ENCODE measurements at places on chromosomes 16 and 17.

- no peak for DNase-seq
Measured at GRCh38 chr17:78997881-78998280, 11.7 kb downstream of the CANT1 start.

- DNase-seq: no peak
Measured at GRCh38 chr16:27746076-27746855, 196.3 kb downstream of the KATNIP start.

- no peak for DNase-seq
Measured at GRCh38 chr17:76122431-76123190, 18.4 kb downstream of the FOXJ1 start.

- no peak for DNase-seq
Measured at GRCh38 chr16:85992359-85992758, 93.4 kb downstream of the IRF8 start.
